ENCODE measurements at places on chromosomes 4 and X. TPM values are rescaled to one million over a fixed set of nuclear protein-coding genes. Genes with fewer than 3 reads are reported as not detected.

RASL11B gene
- 5.7 TPM for total RNA-seq

NALF2 gene
- total RNA-seq: not detected

AMBN gene
- total RNA-seq: not detected

ATP8A1 gene
- total RNA-seq: 11.6 TPM

TMPRSS11F gene
- not detected for total RNA-seq

GAGE13 gene
- not detected for total RNA-seq

LANCL3 gene
- 0.84 TPM for total RNA-seq

AFAP1 gene
- total RNA-seq: 40.5 TPM

DIPK2B gene
- 25.2 TPM for total RNA-seq

WDR19 gene
- total RNA-seq: 63.4 TPM
